GF-D8 (cell line): ENCODE measurements at places on chromosomes 13 and 19.

DNA sequence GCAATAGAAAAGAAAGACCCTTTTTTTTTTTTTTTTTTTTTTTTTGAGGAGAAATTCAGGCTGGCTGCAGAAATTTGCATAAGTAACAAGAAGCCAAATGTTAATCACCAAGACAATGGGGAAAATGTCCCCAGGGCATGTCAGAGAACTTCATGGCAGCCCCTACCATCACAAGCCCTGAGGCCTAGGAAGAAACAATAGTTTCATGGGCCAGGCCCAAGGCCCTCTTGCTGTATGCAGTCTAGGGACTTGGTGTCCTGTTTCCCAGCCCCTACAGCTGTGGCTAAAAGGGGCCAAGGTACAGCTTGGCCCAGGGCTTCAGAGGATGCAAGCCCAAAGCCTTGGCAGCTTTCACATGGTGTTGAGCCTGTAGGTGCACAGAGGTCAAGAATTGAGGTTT lies 88.4 kb upstream of the TPP2 start:
- DNase-seq = no peak

DNA sequence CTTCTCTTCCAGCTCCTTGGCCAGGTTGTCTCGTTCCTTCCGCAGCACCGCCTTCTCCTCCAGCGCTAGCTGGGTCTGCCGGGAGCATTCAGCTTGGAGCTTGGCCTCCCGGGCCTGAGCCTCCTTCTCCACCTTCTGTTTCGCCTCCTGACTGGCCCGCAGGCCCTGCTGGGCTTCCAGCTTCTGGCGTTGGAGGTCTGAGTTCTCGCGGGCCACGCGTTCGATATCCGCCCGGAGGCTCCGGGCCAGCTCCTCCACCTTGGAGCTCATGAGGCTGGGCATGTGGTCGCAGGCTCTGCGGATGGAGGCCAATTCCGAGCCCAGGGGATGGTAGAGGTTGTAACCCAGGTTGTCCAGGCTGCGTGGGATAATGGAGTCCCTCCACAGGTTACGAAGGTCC lies 11.8 kb downstream of the PLVAP start:
- DNase-seq = no peak

DNA sequence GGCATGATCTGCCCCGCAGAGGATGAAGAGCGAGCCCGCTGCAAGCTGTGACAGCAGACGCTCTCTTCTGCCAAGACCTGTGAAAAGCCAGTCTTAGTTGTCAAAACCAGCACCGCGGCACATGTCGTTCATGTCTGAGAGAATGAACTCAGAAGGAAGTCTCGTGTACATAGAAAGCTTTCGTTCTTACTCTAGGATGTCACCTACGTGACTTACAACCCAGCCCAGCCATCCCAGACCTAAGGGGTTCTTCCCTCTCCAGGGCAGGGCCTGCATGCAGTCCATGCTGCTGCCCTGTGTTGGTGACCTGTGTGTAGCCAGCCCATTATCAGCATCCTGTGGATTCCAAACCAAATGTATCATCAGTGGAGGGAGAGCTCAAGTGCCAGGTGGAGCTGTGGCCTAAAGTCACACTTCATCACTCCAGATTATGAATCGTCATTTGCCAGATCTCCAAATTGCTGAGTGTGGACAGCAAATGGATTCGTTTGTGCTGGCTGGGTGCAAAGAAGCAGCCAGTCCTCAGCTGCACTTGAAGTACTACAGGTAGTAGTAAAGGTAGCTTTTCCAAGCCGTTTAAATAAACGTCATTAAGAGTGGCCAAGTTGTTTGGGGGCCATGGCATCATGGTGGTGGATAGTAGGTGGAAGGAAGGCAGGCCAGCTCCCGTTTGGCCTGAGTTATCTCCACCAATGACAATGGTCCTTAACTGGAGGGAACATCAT lies 73.9 kb upstream of the GPR183 start:
- no peak for DNase-seq

DNA sequence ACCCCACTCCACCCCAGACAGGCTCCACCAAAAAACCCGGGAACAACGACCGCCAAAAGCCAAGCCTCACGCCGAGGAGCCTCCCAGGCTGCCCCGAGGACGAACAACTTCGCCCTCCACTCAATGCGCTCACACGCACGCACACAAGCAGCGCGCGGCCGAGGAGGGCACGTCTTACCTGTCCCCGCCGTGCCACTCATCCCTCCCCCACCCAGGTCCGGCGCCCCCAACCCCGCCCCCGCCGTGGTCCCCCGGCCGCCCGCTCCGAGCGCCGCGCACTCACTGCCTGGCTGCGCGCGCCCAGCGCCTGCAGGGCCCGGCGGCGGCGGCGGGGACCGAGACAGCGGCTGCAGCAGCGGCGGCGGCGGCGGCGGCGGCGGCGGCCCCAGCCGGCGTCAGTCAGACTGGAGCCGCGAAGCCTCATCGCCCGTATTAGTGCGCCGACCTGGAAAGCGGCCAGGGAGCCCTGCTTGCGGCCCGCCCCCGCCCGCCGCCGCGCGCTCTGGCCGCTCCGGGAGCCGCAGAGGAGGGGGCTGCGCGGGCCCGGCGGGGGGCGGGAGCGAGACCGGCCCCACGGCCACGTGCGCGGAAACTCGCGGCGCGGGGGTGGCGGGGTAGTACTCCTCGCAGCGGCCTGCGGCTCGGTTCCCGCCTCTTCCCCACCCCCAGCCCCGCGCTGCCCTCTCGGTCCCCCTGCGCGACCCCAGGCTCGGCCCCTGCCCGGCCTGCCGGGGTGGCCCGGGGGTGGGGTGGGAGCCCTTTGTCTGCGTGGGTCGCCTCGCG lies at the start of gene SMAD9:
Gene SMAD9, minus strand, starts transcription at position 406 of the 783 bp plus-strand sequence. CDS start 40,549 bp downstream, outside the sequence.
- no peak for DNase-seq

GRCh38 chr13:75724752-75725517 lies 88.8 kb downstream of the LMO7 start:
- no peak for DNase-seq

GRCh38 chr13:98942997-98943396 lies 34.9 kb downstream of the DOCK9 start:
- DNase-seq = no peak

GRCh38 chr19:42420055-42420544 lies 7.1 kb downstream of the LIPE start:
- DNase-seq = peak; percentile 6

DNA sequence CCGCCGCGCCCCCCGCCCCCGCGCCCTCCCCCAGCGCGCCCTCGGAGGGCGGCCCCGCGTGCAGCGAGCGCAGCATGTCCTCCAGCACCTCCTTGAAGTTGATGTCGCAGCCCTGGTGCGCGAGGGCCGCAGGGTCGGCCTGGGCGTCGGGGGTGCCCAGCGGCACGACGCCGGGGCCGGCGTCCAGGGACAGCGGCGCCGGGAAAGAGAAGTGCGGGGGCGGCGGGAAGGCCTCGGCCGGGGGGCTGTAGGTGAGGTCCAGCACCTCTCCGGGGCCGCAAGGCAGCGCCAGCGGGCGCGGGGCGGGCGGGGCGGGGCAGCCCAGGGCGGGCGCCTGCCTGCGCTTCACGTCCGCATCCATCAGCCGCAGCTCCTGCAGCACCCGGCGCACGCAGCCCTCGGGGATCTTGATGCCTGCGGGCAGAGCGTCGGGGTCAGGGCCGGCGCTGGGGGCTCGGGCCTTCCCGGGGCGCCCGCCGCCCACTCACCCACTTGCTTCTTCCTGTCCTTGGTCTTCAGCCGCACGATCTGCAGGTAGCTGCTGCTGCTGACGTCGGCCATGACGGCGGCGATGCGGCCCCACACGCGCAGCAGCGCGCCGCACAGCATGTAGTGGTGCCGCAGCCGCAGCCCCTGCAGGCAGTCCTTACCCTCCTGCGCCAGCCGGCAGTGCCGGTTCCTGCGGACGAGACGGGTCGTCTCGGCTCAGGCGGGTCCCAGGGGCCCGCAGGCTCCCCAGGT lies 4.7 kb downstream of the GPX4 start:
- no peak for DNase-seq

DNA sequence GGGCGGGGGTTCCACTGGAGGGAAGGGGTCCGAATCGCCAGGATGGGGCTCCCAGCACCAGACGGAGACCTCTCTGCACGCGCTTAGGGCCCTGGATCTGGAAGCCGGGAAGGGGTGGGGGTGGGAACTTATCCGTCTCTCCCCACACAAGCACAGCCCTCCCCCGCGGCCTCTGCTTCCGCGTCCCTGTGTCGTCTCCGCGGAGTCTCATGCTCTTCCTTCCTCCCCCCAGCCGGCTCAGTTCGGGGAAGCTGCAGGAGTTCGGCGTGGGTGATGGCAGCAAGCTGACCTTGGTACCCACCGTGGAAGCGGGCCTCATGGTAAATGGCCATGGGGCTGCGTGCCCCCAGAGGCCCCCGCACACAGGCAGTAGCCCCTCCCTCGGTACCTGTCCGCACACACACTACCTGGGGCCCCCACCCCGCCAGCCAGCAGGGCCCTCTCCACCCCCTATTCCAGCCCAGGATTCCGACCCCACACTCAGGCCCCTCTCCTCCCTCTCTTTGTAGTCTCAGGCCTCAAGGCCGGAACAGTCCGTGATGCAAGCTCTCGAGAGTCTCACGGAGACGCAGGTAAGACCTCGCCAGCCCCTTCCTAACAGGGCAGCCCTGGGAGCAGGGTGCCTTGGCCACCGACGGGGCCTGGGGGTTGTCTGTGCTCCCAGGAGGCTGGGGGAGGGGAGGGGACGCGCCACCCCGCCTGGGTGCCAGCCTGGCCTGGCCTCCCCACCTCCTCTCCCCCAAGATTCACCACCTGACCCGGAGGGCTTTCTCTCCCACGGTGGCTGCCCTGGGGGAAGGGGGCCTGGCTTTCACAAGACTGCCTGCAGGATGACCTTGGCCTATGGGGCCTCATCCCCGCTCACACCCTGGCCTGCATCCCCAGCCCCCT lies 3.2 kb downstream of the MIDN start:
- DNase-seq = peak; percentile 80

- DNase-seq = no peak
These were observed 51.5 kb upstream of the GTF3A start for GRCh38 chr13:27372896-27373295.
